ENCODE measurements at places on chromosomes 1 and 21.

DNA sequence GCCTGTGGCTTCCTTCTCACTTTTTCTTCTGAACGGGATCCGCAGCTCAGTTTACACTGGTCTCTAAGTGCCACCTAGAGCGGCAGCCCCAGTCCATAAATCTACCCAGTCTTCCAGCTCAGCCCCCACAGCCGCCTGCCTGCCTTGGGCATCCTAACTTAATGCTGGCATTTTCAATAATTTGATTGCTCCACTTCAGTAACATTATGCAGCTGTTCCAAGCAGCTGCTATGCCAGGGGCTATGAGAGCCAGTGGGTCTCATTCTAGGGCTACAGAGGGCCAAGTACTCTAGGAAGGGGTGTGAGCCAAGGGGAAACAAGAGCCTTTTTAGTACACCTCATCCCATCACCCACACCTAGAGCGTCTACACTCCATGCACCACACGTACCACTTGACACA, 48.4 kb upstream of the COA6 start:
- DNase-seq: no peak

DNA sequence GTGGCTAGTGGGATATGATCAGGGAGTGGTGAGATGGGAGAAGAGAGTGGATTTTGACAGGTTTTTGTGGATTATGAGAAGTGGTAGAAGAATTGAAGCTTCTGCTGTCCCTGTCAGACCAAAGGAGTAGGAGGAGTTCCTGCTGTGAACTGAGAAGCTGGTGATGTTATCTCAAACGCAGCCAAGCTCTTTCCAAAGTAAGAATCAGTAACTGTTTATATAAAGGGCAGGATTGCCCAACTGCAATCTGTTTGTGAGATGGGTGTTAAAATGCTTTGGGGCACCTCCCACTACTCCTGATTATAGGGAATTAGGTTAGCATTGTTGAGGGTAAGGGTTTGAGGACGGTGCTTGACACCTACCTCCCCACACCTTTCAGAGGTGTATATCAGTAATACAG, 60.5 kb upstream of the USP25 start:
- no peak for DNase-seq

DNA sequence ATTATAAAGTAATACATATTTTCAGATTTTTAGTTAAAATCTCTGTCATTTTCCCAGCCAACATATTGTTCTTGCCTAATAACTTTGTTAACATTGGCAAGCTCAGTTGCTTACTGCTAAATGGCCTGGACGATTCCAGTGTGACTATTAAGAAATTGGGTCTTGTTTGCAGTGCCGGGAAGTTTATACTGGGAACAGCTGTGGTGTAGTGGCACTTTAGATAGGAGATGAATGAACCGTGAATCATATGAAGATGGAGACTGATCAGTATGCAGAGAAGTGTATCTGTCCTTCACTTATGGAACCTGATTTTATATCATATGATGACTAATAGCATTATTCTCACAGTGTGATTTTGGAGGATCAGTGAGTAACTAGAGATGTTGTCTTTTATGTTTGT, 3.3 kb downstream of the CHRM3 start:
- no peak for DNase-seq

- no peak for DNase-seq
Observed at GRCh38 chr1:113918243-113918642, 10.9 kb upstream of the HIPK1 start.

GRCh38 chr1:22509815-22510214, 53.5 kb upstream of the EPHA8 start:
- no peak for DNase-seq

GRCh38 chr1:21669258-21670058, at the start of gene RAP1GAP:
Gene RAP1GAP (minus strand): TSS chr1:21669357. CDS start chr1:21620032, 49,325 bp downstream.
- DNase-seq: no peak

GRCh38 chr1:45833361-45833760, 29.9 kb downstream of the MAST2 start:
- DNase-seq: no peak

DNA sequence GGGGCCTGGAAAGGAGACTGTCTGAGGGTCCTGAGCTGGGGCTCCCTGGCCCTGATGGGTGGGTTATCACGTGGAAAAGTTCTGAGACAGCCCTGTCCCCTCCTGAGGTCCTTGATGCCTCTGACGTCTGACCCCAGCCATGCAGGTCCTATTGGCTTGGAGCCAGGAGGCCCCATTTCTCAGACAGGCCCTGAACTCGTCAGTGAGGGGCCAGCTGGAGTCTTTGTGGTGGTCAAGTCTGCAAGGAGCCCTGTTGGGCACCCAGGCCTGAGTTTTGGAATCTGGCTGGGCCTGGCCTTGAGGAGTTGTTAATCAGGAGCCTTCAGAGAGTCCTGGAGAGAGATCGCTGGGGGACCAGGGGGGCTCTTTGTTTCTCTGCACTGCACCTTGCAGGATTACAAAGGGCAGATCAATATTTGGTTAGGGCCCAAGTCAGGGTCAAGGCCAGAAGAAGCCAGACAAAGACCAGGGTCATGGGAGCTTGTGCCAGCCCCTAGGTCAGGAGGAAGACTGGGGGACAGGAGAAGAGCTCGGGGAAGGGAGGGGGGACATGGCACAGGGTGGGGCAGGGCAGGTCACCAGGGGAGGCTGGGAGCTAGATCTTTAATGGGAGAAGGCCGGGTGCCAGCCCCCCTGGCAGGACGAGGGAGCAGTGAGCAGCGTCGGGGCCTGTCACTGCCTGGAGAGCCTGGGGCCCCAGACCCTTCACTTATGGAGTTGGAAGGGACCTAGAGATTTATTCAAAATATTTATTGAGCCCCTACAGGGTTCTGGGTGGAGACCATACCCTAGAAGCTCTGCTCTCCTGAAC, 83.2 kb downstream of the PTPRU start:
- no peak for DNase-seq

- DNase-seq: no peak
Observed at GRCh38 chr1:35561972-35562680, 4.5 kb downstream of the NCDN start.

DNA sequence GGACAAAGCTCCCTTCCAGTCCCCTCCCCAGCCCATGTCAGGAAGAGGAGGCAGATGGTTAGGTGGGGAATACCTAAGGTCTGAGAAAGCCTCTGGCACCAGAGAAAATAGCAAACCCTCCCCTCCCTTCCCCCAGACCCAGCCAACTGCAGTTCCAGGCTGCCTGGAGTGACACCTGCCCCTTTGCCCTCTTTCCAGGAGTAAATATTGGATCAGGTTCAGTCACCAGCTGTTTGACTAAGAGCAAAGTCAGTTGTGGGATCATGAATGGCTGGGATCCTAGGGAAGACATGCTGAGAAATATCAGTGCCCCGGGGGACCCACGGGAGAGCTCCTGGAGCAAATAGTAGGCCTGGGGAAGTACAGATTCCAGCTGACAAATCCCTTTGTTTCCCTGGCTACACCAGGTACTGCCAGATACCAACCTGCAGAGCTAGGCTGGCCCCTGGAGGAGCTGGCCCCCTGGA, 12.2 kb upstream of the CDK18 start:
- no peak for DNase-seq

GRCh38 chr1:170676628-170677027, 12.7 kb downstream of the PRRX1 start:
- DNase-seq: no peak

DNA sequence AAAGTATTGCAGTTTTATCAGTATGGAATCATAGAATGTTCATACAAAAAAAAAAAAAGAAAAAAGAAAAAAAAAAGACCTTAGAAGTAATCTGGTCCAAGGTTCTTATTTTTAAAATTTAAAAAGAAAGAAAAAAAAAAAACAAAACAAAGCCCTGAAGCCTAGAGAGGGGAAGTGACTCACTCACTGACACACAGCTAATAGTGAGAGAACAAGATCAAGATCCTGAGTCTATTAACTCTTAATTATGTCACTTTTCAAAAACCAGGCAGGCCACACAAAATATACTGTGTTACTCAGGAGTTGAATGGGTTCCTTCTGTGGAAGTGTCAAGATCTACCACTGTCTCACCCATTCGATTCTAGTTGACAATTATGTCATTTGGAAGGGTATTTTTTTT, 433.9 kb upstream of the DAB1 start:
- no peak for DNase-seq

DNA sequence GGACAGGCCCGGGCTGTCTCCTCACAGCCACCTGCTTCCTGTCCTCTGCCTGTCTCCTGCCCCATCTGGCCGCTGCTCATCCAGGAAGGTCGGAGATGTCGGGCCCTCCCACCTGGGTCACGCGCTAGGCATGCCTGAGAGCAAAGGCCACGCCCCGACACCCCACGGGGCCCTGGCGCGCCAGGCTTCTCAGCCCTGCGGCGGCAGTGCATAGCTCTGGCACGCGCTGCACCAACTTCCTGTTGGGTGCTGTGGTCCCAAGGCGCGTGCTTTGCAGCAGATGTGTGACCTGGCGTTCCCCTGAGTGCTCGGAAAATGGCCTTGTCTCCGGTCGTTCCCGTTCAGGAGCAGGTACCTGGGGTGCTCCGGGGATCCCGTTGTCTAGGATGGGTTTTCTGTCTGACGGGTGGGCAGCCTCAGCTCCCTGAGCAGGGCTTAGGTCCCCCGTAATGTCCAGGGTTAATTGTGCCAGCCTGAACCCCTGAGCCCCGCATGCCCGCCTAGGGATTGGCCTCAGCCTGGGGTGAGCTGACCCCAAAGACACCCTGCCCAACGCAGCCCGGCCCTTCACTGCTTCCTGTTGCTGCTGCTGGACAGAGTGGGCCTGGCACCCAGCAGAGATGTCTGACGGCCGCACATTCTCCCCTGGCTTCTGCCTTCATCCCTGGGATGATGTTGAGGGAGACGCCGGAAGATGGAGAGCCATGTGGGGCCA, 19.4 kb upstream of the KCNAB2 start:
- DNase-seq: peak; percentile 70

DNA sequence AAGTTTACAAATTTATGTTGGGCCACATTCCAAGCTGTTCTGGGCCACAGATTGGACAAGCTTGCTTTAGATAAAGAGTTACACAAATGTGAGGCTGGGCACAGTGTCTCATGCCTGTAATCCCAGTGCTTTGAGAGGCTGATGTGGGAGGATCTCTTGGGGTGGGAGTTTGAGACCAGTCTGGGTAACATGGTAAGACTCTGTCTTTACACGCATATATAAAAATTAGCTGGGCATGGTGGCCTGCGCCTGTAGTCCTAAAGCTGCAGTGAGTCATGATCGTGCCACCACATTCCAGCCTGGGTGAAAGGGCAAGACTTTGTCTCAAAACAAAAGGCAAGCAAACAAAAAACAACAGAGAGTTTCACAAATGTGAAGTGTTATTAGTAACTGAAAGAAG, 5.9 kb upstream of the VCAM1 start:
- DNase-seq: no peak
